ENCODE measurements at places on chromosomes 12 and 14. TPM values are rescaled to one million over a fixed set of nuclear protein-coding genes. Genes with fewer than 3 reads are reported as not detected.

The FAM186B gene
- polyA plus RNA-seq = 0.16 TPM

The DPY19L2 gene
- polyA plus RNA-seq = not detected

The MUCL1 gene
- not detected for polyA plus RNA-seq

The A2ML1 gene
- not detected for polyA plus RNA-seq

The SDR9C7 gene
- not detected for polyA plus RNA-seq

The IGF1 gene
- 5.1 TPM for polyA plus RNA-seq
